ENCODE measurements at places on chromosomes 5 and 9.

- no peak for DNase-seq
These were observed 379.5 kb downstream of the TMEM232 start for GRCh38 chr5:110346893-110347358.

DNA sequence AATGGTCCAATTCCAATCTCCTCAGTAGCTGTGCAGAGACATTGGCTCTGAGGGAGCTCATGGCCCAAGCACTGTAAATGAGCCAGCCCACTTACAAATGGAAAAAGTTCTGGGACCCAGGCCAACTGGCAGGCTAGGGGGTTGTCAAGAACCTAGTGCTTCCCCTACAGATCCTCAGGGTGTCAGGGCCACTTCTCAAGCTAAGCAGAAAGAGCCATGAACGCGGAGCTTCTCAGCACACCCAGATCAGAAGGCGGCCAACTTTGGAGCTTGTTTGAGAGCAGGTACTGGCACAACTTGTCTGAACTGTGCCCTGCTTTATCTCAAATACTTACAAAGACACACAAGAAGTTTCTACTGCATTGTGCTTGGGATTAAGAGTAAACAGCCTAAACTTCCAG is 17.5 kb downstream of the TLE1 start:
- DNase-seq: no peak

- no peak for DNase-seq
These were observed 592.5 kb upstream of the CLINT1 start for GRCh38 chr5:158451203-158451992.

DNA sequence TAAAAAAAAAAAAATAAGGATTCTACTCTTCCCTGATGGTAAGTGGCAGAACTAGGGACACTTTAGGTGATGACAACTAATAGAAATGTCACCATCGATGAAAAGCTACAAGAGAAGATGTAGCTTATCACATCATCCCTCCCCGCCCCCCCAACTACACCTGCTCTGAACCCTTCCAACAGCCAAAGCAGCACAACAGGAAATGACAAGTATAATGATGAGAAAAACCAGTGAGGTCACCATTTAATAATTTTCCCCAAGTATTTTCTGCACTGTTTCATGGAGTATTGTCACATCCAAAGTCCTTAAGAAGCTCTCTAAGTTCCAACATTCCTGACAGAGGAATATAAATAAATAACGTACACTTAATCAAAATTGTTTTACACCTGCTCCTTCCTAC is 221.4 kb downstream of the EFNA5 start:
- no peak for DNase-seq

DNA sequence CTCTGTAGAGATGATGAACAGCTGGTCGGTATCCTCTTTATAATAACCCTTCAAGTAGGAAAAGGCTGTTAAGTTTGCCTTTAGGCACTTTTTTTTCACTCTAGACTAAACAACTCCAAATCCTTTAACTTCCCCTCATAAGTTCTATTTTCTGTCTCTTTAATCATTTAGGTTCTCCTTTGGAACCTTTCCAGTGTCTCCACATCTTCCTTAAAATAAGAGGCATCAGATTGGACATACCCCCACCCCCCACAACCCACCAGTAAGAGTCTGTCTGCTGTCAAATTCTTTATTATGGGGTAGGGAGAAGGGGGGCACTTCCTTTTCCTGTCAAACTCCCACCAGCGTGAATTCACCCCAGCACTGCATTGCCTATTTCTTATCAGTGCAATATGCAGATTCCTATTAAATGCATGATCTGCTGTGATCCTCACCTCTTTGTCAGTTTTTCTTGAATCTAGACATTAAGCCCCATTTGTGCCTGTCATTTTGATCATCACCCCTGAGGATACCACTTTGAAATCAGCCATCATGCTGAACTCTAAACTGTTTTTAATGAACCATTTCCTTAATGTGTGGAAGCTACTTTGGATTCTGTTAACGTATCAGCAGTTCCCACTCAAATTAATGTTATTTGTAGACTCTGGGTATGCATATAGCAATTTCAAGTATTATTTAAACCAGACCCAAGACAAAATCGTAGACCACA is 212.2 kb downstream of the PDZD2 start:
- DNase-seq: no peak

- DNase-seq: no peak
These were observed 22.3 kb downstream of the NCS1 start for GRCh38 chr9:130194378-130194932.

DNA sequence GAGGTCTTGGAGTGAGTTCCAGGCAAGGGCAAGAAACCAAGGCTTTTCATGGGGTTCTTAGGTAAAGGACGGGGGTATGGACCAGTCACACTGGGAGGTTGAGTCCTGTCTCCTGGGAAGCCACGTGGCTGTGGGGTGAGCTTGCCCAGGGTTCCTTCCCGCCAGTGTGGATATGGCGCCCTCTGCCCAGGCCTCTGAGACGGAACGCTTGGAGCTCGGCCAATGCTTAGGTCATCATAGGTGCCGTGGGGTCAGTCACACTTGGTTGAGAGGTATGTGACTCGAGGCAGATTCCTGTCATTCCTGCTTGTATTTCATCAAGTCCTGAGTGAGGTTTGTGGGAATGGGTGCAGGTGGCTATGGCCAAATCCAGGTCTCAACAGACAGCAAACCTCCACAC is 46.2 kb downstream of the TENT4A start:
- no peak for DNase-seq

DNA sequence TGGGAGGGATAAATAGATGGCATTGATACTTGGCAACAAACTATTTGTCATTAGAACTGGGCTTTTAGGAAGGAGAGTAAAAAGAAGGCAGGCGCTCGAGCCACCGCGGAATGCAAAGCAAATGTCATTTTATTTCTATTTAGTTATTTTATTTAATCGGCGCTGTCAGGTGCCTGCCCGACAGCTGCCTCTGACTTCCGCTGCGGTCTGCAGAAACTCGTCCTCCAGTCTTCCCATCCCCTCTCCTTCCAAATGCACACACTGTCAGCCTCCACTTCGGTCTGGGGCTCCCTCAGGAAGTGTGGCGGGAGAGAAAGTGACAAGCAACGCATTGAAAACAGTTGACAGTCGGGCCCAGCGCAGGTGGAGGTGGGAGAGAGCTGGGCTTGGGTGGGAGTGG is 29.3 kb downstream of the ASS1 start:
- no peak for DNase-seq

DNA sequence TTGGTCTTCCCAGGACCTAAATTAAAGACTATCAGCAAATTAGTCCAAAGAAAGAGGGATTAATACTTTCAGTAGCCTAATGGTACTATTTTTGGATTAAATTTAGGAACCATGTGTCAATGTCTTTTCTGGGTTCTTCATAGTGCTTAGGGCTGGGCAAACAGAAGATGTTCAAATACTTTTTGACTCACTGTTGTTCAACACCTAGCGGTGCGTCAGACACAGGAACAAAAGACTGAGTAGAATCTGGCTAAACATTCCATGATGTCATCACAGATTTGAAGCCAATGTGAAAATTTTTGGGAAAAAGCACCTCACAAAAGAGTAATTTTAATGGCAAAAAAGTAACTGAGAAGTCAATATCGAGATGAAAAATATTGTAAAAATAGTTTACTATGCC is 544.4 kb downstream of the EFNA5 start:
- DNase-seq: no peak

All from cerebellar nuclear complex (tissue), 1 donor.